ENCODE measurements at places on chromosomes 7 and 10.
A peak's percentile ranks its signal among the peaks of the same experiment; 100 is the strongest.

DNA sequence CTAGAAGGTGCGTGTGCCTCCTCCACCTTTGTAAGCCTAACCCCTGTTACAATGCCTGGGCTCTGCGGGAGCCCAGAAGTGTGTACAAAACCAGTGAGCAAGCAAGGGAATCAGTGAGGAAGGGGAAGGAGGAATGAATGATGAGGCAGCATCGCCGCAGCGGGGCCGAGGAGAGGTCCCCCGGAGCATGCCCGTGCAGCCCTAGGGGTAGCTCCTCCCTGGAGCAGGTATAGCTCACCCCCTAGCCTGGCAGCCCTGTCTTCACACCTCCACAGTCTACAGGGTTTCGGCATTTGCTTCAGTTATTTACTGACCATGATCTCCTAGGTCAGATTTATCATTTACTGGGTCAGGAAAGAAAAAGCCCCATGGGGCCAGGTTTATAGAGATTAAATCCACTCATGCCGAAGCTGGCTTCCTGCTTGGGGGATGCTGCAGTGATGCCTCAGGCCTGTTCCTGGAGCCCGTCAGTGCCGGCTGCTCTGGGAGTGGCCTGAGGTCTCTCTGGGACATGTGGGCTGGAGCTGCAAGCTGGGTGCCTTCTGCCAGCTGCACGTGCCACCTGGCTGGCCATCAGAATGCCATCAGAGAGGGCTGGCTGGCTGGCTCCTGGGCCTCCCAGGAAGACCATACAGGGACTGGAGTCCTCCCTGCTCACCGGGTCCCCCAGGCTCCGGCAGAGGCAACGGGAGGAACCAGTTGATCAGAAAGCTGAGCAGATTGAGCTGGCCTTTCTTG, 138.9 kb downstream of the GRK5 start:
- peak; percentile 62 for DNase-seq

- DNase-seq, result no peak
These were observed 282.9 kb downstream of the GRID1 start for GRCh38 chr10:86083664-86084175.

GRCh38 chr10:127928021-127928806, 21.3 kb downstream of the PTPRE start:
- no peak for DNase-seq

GRCh38 chr10:97575127-97575668, 2.6 kb downstream of the ANKRD2 start:
- no peak for DNase-seq

GRCh38 chr7:39133088-39133487, 155.4 kb downstream of the POU6F2 start:
- no peak for DNase-seq
